ENCODE measurements at places on chromosomes 5 and 9.

GRCh38 chr9:127159325-127159801 lies 36.9 kb upstream of the ANGPTL2 start:
- no peak for DNase-seq

GRCh38 chr5:157592594-157592993 lies 17.0 kb upstream of the ADAM19 start:
- DNase-seq = no peak

DNA sequence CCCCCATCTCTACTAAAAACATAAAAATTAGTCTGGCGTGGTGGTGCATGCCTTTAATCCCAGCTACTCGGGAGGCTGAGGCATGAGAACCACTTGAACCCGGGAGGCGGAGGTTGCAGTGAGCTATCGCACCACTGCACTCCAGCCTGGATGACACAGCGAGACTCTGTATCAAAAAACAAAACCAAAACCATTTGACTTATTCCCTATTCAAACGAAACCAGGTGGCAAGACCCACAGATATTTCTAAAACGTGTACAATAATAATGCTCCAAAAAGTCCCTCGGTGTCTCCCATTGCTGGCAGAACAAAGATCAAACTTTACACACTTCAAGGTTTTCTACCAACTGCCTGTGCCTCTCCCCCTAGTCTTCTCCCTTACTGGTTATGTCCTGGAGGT lies 29.8 kb downstream of the HMGCR start:
- DNase-seq = no peak

GRCh38 chr9:128389395-128390149 lies 18.4 kb downstream of the URM1 start:
- DNase-seq = no peak

DNA sequence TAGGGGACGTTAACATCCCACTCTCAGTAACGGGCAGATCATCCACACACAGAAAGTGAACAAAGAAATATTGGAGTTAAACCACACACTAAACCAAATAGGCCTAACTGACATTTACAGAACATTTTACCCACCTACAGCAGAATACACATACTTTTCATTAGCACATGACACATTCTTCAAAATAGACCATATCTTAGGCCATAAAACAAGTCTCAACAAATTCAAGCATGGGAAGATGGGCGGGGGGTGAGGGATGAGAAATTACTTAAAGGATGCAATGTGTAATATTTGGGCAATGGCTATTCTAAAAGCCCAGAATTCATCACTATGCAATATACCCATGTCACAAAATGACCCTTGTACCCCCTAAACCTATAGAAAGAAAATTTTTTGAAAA lies 226.2 kb downstream of the ATPSCKMT start:
- DNase-seq = no peak

- no peak for DNase-seq
Measured at GRCh38 chr5:74212336-74212735, 428.2 kb downstream of the ENC1 start.

DNA sequence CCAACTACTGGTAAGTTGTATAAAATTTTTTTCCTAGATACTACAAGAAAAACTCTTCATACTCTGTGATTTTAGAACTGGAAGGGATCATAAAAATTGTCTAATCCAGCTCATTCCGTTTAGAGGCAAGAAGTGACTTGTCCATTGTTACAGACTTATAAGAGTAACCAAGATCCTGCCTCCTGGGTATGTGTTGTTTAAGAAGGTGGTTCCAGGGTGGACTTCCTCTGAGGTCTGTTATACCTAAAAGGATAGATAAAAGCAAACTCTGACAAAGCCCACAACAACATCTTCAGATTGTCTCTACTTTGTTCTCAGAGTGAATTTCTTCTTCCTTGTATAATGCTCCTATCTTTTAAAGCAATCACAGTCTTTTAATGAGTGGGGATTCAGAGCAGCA lies 24.2 kb downstream of the TGFBR1 start:
- no peak for DNase-seq

GRCh38 chr9:89748021-89748670 lies 143.3 kb downstream of the GADD45G start:
- no peak for DNase-seq

DNA sequence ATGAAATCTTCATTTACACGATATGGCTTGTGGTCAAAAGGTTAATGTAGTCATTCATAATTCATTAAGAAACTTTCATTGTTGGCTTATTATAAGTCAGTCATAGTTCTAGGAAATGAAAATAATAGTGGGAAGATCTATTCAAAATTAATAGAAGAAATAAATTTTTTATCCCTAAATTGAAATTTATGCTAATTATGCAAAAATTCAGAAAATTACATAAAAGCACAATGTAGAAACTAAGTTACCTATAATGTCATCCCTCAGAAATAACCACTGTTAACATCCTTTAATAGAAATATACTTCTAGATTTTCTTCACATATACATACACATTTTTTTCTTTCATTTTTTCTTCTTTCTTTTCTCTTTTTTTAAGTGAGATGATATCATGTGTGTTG lies 15.9 kb upstream of the JAK2 start:
- DNase-seq = no peak

DNA sequence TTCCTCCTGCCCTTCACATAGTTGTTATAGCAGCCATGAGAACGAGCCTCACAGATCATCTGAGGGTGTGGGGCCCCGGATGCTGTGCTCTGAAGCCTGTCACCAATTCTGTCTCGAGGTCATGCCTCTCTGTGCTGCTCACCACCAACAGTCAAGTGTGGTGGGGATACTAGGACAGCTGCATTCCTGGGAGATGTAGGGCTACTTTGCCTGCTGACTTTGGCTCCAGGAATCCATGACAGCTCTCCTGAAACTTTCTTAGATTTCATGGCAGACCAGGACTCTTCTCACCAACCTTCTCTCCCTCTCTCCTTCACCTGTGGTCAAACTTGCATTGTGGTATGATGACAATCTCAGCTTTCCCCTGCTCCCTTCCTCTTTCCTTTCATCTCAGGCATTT lies 395.9 kb downstream of the PSAT1 start:
- no peak for DNase-seq

- peak; percentile 52 for DNase-seq
Measured at GRCh38 chr9:71683598-71684235, 84.6 kb downstream of the CEMIP2 start.

DNA sequence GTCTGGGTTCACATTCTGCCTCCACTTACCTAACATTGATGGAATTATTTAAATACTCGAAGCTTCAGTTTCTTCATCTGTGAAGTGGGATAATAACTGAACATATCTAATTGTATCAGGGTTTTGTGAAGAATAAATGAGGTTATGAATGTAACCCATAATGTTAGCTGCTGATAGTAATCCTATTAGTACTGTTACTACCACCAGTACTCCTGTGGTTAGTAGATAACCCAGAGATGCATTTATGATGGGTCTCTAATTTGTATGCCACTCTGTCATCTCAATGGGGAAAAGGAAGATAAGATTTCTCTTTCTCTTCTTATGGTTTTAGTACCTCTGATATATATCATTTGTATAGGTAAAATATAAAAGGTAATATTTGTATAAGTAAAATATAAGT lies 16.0 kb downstream of the CPEB4 start:
- no peak for DNase-seq

DNA sequence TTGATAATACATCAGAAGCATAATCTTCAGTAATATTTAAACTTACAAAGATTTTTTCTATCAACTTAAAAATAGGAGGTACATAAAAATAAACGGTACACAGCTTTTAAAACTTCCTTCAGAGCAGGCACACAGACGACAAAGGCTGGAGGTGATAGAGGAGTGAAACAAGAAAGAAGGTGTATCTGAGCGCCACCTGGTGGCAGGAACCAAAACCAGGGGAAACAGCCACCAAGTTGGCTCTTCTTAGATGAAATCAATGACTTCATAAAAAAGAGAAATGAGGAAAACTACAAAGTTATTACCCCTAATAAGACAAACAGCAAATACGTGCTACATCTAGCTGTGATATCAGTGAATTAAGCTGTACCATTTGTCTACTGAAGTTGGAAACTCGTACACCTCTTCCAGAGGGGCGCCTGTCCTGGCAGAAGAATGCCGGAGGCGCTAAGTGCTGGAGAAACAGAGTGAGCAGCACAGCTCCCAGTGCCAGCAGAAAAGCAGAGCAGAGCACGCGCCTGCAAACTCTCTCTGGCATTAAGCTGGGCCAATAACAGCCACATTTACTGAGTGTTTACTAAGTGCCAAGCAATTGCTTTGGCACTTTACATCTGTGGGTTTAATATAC lies 85.9 kb downstream of the SETX start:
- DNase-seq = peak; percentile 19

DNA sequence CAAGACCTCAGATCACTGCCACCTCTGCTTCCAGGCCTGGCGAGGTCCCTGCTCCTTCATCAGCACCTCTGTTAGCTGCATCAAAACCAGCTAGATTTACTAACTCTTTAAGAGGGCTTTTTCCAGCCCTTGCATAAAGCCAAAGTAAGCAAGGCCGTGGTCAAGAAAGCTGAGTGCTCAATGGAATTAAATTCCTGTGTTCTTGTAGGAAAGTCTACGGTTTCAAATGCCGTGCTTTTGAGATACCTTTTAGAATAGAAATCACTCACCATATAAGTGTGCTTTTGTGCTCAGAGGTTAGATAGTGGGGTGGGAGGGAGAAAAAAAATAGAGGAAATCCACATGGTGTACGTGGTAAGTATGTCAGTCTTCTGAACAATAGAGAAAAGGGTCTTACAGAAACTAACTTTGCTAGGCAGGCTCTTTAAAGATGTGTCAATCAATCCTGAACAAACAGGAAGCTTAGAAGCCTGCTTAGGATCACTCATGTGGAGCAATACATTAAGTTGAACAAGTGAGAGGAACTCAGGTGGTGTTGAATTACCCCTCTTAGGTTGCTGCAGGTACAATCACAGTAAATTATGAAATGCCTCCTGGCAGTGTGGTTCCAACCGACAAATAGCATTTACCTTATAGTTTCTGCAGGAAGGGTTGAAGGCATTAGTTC lies 79.7 kb downstream of the SEMA6A start:
- no peak for DNase-seq

DNA sequence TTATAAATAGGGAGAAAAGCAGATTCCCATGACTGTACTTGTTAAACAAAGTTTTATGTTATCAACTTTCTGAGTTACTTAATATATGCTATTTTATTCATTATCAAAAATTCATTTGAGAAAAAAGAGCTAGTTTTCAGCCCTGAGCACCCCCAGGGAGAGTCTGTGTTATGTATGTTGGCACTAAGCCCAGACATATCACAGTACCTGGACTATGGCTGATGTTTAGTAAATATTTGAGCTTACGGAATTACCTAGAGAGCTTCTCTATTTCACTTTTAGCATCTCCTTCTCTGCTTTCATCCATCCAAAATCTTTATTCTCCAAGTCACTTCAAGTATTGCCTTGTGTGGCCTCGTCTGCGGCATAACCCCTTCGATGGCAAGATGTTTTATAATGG lies 225.9 kb upstream of the PCSK5 start:
- DNase-seq = no peak

GRCh38 chr5:127875235-127876021 lies 172.2 kb downstream of the CCDC192 start:
- no peak for DNase-seq

DNA sequence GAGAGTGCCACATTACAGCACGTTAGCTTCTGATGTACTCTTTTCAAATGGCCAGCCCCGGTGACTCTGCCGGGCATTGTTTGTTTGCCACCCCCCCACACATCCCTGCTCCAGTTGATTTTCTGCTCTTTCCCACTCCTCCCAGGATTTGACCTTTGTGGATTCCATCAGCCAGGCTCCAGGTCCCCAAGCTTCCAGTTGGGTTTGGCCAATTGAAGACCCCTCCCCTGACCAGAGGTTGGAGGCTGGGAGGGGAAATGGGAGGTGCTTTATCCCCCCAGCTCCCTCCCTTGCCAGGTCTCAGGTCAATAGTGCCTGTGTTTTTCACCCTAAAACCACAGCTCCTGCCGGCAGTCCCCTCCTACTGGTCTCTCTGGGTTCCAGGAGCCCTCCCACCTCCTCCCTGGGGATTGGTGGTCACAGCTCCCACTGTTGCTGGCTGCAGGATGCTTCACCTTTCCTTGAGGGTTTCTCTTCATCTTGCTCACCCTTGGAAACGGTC lies 34.9 kb downstream of the IRF1 start:
- no peak for DNase-seq

DNA sequence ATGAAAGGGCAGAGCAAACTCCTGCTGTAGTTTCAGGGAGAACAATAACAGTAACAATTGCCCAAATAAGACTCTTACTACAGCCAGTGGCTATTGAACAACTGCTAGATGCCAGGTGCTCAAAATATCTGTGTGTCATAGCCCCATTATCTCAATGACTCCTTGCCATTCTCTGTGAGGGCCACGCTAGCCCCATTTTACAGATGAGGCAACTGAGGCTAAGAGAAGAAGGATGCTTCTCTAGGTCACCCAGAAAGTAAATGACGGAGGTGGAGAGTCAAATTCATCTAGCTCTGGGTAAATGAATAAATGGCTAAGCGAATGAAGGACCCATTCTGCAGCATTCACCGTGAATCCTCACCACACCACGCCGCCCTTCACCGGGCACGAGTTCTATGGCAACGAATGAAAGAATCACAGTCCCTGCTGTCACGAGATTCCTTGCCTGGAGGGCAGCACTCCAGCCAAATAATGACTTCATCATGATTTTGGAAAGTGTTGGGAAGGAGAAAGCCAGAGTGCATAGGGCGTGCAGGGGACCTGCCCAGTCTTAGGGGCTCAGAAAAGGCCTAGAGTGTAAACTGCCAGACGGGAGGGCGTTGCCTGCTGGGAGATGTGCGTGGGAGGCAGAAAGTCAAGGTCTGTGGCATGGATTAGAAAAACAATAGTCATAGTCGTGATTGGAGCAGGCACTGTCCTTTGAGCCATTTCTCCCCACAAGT lies 147.2 kb downstream of the C9orf50 start:
- no peak for DNase-seq
